ENCODE measurements at places on chromosomes 3 and 15.

GRCh38 chr3:18740631-18741583 is 315.8 kb upstream of the SATB1 start:
- peak; percentile 46 for DNase-seq

DNA sequence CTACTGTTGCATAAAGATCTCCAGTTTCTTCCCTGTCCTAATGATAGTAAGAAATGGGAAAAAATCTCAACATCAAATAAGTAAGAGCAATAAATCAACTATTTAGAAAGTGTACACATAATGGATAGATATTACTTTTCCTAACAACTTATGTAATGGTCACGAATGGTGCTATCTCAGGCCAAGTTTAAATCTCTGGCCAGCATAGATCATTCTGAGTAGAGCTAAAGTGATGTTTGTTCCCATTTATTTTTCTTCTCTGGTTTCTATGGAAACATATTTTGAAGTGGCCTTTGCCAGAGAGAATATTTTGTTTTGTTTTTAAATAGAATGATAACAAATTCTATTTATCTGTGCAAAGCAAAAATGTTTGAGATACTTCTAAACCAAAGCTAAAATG is 249.7 kb upstream of the TTC14 start:
- no peak for DNase-seq

DNA sequence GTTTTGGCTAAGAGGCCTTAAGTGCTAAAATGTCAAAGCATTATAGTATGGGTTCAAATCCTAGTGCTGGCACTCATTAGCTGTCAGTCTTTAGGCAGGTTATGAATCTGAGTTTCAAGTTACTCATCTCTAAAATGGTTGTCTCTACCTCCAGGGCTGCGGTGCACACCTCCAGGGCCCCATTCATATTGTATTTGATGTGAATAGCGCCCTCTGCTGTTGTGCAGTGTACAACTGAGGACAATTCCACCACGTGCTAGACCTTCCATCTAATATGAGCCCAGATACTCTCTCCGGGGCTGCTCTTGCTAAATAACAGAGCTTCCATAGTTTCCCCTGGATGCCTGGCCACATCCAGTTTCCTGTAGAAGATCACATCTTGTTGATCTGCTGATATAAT is 54.3 kb downstream of the OXNAD1 start:
- DNase-seq = peak; percentile 78

GRCh38 chr3:139113993-139114375 is 69.3 kb upstream of the PRR23C start:
- no peak for DNase-seq

DNA sequence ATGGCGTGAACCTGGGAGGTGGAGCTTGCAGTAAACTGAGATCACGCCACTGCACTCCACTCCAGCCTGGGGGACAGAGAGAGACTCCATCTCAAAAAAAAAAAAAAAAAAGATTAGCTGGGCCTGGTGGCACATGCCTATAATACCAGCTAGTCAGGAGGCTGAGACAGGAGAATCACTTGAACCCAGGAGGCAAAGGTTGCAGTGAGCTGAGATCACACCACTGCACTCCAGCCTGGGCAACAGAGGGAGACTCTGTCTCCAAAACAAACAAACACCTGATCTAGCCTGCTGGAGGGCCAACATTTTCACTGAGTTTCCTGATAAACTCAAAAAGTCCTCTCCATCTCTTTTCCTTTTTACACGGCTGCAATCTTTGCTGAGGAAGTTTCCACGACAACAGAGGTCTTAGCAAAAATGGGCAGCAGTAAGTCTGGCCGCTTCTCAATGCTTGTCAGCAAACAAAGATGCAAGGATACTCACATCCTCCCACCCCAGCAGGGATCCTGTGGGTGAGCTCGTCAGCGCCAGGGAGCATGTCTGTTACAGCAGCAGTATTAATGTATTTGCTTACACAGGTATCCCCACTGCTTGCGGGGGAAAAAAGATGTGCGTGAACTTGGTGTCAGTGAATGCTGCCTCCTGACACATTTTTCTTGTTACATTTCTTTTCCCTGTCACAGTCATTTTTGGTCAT is 21.0 kb upstream of the CCDC174 start:
- no peak for DNase-seq

DNA sequence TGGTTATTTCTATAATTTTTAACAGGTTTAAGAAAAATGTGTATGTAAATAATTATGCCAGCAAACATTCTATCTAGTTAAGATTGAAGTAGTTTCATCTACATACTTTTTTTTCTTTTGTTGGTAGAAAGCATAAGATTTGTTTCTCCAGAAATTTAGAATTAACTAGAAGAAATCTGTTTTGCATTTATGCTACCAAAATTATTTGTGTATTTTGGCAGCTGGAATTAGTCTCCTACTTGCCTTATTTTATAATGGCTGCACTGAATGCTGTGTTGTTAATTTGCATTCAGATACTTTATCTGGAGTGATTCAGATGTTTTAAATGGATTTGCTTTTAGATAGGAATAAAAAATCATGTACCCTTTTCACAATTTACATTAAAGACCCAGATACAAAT is 100.2 kb upstream of the NAALADL2 start:
- DNase-seq = no peak

DNA sequence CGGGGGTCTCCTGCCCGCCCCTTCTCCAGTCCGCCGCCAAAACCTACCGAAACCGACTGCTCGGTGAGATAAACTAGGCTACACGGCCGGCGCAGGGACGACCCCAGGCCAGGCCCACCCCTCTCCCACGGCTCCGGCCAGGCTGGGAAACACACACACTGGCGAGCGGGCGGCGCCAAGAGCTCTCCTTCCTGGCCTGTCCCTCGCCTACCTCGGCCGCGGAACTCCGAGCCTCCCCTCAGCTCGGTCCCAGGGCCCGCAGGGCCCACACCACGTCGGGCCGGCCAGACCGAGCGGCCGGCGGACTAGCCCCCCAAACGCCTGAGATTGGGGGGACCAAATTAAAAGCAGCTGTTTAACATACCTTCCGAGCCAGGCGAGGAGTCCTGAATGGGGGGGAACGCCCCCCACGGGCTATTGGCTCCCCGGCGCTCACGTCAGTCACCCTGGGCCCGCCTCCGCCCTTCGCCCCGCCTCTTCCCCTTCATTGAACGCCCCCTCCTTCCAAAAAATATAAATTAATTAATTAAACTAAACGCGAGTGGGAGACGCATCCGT is 4.0 kb upstream of the SIN3A start:
- DNase-seq = peak; percentile 89

- no peak for DNase-seq
Measured at GRCh38 chr3:123267821-123268220, 66.1 kb downstream of the SEC22A start.

DNA sequence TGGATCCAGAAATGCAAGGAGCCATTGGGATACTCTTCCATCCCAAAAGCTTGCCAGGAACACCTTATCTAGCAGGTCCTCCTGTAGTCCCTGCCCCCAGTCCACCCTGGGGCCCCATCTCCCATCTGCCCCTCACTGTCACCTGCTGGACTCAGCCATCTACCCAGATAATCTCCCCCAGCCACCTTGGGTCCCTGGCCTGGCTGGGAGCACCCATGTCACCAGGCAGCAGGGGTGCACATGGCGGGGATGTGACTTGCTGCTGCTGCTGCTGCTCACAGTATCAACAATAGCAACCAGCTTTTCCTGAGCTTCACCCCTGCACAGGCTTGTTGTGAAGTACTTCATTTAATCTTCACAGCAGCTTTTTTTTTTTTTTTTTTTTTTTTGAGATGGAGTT is 12.6 kb downstream of the PTH1R start:
- DNase-seq = no peak

- no peak for DNase-seq
Measured at GRCh38 chr3:52322466-52322865, 6.3 kb downstream of the DNAH1 start.

- no peak for DNase-seq
Measured at GRCh38 chr3:150636258-150636657, 33.1 kb downstream of the SELENOT start.

DNA sequence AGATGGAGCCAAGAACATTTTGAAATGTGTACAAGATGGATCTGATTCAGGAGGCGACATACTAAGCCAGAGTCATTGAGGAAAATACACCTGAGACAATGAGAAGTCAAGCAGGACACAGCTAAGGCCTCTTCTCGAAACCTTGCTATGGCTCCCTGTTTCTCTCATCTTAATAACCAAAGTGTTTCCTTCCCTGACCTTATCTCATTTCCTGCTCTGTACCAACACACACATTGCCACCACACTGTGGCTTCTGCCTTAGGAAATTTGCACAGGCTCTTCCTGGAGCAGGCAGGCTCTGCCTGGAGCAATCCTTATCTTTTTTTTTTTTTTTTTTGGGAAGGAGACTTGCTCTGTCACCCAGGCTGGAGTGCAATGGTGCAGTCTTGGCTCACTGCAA is 36.6 kb downstream of the OXSM start:
- DNase-seq = no peak

GRCh38 chr3:146543461-146544001 is 876 bp downstream of the PLSCR1 start:
- DNase-seq = no peak
